ENCODE measurements at places on chromosomes 1 and 21.

DNA sequence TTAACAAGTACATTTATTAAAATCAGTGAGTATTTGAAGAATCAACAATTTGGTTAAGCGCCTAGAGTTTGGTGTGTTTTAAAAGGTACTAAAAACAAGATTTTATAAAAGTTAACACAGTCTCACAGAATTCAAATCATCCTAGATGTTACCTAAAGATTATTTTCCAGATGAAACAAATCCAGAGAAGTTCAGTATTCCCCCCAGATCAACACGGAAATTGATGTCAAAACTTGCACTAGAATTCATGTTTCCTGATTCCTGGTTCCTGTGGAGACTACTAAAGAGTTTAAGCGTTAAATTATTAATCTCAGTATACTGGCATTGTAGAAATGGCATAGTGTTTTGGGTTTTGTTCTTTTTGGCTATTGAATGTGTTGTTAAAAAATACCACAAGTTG lies 1.4 kb downstream of the PTBP2 start:
- DNase-seq, result peak; percentile 7

GRCh38 chr1:38474738-38475623 lies 384.6 kb downstream of the RRAGC start:
- no peak for DNase-seq

DNA sequence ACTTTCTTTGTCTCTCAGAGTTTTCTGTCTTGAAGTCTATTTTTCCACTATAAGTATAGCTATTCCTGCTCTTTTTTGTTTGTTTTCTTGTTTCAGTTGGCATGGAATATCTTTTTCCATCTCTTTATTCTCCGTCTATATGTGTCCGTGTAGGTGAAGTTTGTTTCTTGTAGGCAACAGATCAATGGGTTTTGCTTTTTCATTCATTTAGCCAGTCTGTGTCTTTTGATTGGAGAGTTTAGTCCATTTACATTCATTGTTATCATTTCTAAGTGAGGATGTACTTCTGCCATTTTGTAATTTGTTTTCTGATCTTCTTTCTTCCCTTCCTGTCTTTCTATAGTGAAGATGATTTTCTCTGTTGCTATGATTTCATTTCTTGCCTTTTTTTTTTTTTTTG lies 132.5 kb upstream of the GPR52 start:
- no peak for DNase-seq

- DNase-seq, result peak; percentile 75
Measured at GRCh38 chr1:154221278-154222001, 685 bp downstream of the UBAP2L start.

- no peak for DNase-seq
Measured at GRCh38 chr1:233867028-233867427, 37.4 kb upstream of the SLC35F3 start.

GRCh38 chr1:199690496-199690895 lies 337.0 kb upstream of the NR5A2 start:
- DNase-seq, result no peak

- no peak for DNase-seq
Measured at GRCh38 chr21:32930673-32931072, 95.1 kb upstream of the OLIG2 start.

GRCh38 chr1:26607186-26607585 lies 77.6 kb downstream of the RPS6KA1 start:
- no peak for DNase-seq

DNA sequence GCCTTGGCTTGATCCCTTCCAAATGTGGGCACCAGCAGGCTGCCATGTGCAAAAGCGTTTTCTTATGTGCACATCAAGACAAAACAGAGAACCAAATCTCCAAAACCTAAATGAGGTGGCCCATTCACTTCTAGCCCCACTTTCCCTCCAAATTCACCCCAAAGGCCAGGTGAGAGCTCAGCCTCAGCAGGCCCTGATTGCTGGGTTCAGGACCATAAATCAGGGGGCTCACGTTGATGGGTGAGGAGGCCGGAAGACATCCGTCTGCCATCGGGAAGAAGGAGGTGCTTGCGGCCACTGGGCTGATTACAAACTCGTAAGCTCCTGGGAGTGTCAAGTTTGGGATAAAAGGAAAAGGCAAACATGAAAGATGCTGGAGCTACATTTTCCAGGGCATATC lies 86.7 kb upstream of the CLDN14 start:
- no peak for DNase-seq

DNA sequence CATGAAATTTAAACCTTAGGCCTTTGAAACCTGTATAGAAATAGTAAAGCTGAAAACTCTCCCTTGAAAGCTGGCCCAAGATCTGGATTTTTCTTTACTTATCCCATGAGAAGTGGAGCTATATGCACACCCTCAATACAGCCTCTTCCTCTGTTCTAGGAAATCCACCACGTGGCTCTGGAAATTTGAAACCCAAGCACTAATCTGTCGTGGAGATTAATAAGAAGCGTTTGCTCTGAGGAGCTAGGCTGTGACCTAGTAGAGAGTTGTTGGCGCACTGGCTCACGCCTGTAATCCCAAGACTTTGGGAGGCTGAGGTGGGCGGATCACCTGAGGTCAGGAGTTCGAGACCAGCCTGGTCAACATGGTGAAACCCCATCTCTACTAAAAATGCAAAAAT lies 291.3 kb upstream of the PLXNA2 start:
- no peak for DNase-seq

DNA sequence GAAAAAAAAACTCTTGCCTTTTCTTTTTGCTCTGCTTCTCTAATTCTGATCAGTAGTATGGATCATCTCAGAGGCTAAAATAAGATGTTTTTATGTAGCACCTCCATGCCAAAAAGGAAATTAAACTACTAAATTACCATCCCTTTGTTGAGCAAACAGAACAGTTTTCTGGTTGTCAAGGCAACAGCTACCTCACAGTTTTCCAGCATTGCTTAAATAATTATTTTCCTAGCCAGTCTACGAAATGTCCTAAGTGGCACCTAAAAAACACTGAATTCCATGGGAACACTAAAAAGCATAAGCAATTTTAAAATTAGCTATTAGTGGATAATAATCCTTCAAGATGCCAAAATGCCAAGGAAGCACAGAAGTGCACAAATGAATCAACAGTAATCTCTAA lies 61.7 kb downstream of the ARID4B start:
- peak; percentile 4 for DNase-seq

DNA sequence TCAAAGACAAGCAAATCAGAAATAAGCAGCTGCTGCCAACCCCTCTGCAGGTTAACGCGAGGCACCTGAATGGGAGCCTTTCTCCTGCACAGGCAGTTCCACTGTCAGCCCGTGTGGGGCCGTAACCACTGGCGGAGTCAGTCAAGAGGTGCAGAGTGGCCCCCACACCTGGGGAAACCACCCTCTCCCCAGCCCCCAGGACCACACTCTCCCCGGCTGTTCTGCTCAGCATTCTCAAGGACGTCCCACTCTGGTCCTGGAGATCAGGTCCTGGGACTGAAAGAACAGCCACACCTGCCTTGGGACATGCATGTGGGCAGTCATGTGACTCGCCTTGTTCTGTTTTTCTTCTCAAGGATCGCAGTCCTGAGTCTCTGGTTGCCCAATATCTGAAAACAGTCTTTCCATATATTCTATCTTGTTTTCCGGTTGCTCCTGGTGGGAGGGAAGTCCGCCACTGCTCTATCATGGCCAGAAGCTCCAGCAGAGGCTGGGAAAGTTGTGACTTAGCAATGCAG lies 252.5 kb downstream of the PTPRU start:
- no peak for DNase-seq

GRCh38 chr1:204992201-204992997 lies 50.6 kb upstream of the CNTN2 start:
- no peak for DNase-seq

DNA sequence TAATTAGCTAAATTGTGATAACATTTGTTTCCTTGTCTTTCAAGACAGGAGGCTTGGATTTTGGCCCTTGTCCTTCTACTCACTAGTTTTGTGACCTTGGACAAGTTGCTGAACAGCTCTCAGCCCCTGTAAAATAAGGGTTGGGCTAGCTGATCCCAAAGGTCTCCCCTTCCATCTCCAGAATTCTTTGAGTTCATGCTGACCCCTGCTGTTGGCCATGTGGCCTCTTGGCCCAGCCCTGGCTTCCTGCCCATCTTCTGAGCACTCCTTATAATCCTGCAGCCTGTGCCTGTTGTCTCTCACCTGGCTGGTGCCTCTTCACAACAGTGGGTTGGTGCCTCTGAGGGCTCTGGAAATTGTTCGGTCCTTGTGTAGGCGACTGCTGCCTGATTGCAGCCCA lies 10.1 kb downstream of the PTGFRN start:
- DNase-seq, result peak; percentile 22

DNA sequence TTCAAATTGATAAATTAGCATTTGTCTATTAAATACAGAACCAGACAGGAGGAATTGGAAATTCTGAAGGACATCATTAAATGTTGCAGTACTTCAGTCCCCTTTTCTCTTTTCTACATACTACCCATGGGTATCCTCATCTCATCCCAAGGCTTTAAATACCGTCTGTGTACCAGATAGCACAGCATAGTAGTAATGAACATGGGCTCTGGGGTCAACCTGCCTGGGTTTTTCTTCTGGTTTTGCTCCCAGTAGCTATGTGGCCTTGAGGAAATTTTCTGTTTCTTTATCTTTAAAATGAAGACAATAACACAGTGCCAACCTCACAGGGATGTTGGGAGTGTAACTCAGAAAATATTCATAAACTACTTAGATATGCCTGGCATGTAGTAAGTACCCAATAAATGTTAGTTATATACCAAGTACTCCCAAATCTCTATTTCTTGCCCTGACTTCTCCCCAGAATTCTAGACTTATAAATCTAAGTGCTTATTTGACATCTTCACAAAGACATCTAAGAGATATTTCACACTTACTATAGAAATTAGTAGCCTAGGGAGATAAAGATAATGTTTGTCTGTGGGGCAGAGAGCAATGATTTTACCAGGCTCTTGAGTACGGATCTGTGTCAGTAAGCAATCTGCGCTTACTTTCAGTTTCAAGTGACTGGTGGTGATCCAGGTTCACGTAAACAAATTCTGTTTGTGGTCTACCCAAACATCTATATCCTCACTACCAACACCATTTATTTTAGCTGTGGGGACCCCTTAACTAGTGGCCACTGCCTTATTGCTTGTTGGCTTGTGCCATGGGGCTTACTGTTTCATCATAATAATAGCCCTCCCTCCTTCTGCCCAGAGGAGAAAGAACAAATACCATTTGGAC lies 37.3 kb downstream of the VANGL2 start:
- no peak for DNase-seq

GRCh38 chr1:23643736-23644554 lies 47.7 kb upstream of the RPL11 start:
- peak; percentile 67 for DNase-seq

DNA sequence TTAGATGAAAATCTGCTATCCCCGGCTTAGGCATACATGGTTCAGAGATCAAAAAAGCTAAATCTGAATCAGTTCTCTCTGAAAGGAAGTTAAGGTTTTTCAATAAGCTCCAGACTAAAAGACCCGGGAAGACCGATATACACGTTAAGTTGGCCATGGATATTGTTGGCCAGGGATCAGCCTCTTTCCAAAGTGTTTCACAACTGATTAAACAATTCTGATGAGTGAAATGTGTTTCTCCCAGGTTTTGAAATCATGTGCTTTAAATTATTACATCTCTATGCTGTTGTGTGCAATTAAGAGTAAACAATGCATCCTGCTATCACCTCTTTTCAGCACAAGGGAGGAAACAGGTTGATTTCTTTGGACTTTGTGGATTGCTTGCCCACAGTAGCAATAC lies 23.7 kb upstream of the GNG12 start:
- DNase-seq, result no peak

DNA sequence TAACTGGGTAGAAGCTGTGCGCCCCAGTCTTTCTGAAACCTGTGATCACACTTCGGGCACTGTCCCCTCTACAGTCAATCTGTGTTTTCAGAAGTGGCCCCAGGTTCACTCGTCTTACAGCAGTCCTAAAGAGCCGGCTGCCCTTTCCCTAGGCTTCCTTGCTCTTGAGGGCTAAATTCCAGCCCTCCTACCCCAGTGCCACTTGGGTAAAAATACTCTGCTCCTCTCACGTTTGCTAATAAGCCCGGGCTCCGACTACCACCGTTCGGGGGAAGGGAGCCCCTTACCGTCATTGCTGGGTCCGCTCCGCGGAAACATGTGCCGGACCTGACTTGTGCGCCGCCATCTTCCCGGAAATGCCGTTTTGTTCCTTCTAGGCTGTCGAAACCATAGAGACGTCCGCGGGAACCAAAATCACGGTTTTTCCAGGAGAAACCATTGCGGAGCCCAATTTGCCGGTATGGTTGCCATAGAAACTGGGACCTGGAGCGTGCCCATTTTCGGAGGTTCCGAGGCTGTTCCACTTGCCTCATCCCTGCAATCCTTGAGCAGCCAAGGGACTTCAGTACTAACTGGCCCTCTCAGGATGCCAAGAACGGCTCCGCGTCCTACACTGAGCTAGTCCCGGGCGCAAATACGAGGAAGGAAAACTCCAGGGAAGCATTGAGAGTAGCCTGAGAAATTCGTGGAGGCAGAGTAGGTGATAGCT lies at the start of gene GPATCH4:
Gene GPATCH4, minus strand, starts transcription at position 358 of the 709 bp plus-strand sequence.
- peak; percentile 91 for DNase-seq

GRCh38 chr21:34031835-34032370 lies 41.5 kb upstream of the MRPS6 start:
- DNase-seq, result peak; percentile 60

GRCh38 chr1:83508485-83509151 lies 490.3 kb downstream of the TTLL7 start:
- no peak for DNase-seq

DNA sequence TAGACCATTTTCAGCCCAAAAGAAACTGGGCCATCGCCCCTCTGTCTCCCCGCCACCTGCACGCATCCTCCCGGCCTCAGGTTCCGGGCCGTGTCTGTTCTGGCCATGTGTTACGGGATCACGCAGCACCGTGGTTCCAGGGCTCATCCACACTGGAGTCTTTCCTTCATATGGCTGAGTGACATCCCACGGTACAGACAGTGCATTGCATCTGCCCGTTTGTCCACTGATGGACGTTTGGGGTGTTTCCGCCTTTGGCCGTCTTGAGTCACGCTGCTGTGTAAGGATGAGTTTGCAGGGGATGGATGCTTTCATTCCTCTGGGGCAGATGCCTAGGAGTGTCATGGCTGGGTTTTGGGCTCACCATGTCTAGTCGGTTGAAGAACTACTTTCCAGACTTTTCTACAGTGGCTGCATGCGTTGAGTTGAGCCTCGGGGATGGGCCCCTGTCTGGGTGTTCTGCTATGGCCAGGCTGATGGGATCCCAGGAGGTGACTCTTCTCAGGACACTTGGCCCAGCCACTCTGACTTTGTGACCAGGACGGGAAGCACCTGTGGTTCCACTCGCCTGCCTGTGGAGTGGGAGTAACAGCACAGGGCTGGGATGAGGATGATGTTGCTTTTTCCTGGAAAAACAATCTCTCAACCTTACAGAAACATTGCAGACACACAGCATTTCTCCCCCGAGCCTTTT lies 16.8 kb downstream of the RRP1 start:
- no peak for DNase-seq

GRCh38 chr21:38363693-38364092 lies 106.9 kb downstream of the KCNJ15 start:
- no peak for DNase-seq

Data from NCI-H69 (cell line).